PC-3 (cell line): ENCODE measurements at places on chromosomes 1 and 21. TPM values are rescaled to one million over a fixed set of nuclear protein-coding genes. Genes with fewer than 3 reads are reported as not detected.
A peak's percentile ranks its signal among the peaks of the same experiment; 100 is the strongest.

DNA sequence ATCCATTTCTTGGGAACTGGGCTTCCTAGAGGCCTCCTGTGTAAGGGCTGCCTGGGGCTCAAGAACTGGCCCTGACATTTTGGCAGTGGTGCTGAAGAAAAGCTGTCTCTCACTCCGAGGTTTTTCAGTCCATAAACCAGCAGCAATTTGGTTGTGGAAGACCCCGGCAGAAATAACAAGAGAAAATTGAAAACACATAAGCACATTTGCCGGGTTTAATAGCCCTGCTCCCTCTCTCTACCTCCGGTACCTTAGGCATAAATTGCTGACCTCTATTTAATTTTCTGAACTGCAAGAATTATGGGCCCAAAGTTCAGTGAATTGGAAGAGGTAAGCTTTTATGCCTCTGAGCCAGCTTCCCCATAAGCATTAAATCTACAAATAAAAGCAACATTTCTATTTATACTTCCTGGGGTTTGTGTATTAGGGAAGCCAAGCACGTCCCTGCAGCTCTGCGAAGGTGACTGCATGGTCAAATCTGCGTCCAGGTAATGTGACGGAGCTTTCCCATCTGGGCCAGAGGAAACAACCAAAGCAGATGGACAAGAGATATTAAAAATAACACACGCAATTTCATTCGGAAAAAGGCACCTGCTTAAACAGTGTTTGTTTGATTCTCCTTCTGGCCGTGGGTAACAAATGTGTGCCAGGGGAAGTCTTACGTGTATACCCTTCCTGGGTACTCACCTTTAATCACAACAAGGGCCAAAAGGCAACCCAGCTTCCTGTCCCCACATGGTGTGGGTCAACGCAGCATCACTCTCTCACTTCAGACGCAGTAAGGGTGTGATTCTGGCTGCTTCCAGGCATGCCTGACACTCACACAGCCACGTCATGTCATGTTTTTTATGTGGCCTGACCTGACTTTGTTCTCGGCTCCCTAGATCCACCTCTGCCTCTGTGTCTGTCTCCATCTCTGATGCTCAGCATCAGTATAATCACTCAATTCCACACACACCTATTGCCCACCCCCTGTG, 69.2 kb downstream of the PAPPA2 start:
- no peak for DNase-seq
- no peak overlapping the region for H3K4me3 ChIP-seq
- no peaks in the 10 kb centered on the region for H3K4me1 ChIP-seq
- peaks cover 25% of the 10 kb centered on the region for H3K27me3 ChIP-seq
- no peaks in the 10 kb centered on the region for H3K36me3 ChIP-seq

GRCh38 chr1:71857862-71858261, 424.5 kb downstream of the NEGR1 start:
- H3K27ac ChIP-seq: no peak overlapping the region
- DNase-seq: no peak
- H3K4me3 ChIP-seq: no peak overlapping the region

DNA sequence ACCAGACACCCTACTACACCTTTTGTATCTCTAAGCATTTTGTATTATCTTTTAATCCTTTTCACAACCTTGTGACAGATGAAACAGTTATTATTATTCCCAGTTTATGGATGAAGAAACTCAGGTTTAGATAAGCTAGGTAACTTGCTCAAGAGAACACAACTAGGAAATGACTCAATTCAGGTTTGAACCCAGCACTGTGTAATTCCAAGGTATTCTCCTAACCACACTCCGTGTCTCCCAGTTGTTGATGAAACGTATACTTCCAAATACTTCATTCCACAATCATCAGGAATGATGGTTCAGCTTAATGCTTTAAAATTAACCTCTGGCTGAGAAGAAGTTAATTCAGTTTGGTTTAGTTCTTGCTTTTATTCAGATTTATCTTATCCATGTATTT, 51.7 kb upstream of the MRPS6 start:
- H3K27ac ChIP-seq: no peak overlapping the region
- no peak for DNase-seq
- no peak overlapping the region for H3K4me3 ChIP-seq
- peaks cover 7% of the 10 kb centered on the region; the same call in 1 of the 2 replicates for H3K4me1 ChIP-seq
- H3K27me3 ChIP-seq: no peaks in the 10 kb centered on the region

DNA sequence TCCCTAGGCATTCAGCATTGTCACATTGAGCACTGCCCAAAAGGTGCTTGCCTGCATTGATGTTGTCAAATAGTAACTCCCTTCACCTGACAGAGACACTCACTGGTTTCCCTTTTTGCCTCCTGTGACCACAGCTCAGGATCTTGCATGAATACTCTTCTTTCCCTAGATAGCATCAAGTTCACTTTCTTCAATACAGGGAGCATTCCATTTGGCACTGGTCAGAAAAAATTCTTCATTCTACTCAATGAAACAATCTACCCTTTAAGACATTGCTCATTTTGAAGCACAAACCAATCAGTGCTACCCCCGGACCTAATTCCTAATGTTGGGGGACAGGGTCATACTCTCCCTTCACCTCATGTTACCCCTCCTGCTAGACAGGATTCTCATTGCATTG, 319.0 kb upstream of the SNX7 start:
- no peaks in the 10 kb centered on the region for H3K27me3 ChIP-seq
- no peaks in the 10 kb centered on the region for H3K4me1 ChIP-seq
- no peak overlapping the region for H3K4me3 ChIP-seq
- no peak for DNase-seq
- no peaks in the 10 kb centered on the region for H3K36me3 ChIP-seq

- H3K4me1 ChIP-seq: peaks cover 9% of the 10 kb centered on the region
- H3K27me3 ChIP-seq: no peaks in the 10 kb centered on the region
- no peak overlapping the region for H3K27ac ChIP-seq
- no peak for DNase-seq
Measured at GRCh38 chr1:88801575-88802208, 89.7 kb downstream of the GTF2B start.

DNA sequence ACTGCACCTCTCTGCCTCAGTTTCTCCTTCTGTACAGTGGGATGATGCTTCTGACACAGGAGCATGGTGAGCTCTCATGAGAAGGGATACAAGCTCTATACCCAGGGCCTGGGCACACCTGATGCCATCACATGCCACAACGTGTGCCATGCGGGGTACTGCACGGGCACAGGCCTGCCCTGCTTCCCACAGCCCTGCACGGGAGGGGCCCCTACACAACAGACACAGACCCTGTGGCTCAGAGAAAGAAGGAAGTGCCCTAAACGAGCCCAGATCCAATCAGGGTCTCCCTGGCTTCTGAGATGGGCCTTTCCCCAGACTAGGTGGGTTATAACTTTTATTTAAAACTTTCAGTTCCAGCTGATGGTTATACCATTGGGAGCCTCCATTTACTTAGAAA, 24.6 kb downstream of the C2CD2 start:
- 0 out of 2 replicates have a peak, but pooled peaks cover 4% of the 10 kb centered on the region for H3K36me3 ChIP-seq
- DNase-seq: no peak
- no peak overlapping the region for H3K4me3 ChIP-seq
- no peaks in the 10 kb centered on the region for H3K27me3 ChIP-seq

- no peaks in the 10 kb centered on the region for H3K27me3 ChIP-seq
- H3K4me1 ChIP-seq: no peaks in the 10 kb centered on the region; the same call in 1 of the 2 replicates
- peaks cover 7% of the 10 kb centered on the region; the same call in 1 of the 2 replicates for H3K36me3 ChIP-seq
- no peak overlapping the region for H3K4me3 ChIP-seq
- no peak for DNase-seq
Measured at GRCh38 chr1:198861636-198862035, 222.8 kb downstream of the PTPRC start.

DNA sequence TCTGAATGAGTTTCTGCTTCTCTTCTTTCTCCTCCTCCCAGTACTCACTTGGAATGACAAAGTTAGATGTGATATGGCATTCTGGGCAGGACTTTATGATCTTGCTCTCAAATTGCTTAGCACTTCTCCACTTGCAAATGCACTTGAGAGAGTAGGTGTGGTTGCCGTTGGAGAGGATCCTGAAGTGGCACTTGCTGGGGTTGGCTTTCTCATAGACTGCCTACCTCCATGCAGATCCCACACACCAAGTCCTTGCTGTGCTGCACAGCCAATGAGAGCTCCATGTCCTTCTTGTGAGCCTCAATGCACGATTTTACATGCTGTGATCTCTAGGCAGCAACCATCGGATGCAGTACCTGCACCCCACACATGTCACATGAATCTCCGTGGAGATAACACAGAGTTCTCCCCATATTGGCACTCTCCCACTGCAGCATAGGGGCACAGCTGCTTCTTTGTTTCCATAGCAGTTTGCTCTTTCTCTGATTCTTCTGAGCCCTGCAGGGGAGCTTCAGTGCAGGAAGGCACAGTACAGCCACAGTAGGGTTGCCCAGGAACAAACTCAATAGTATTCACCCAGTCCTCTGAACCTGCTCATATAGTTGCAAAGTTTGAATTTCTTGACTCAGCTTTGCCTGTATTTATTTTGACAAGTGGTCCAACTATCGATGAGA, 45.2 kb downstream of the ZNF691 start:
- no peak overlapping the region for H3K27ac ChIP-seq
- no peak overlapping the region for H3K4me3 ChIP-seq
- H3K4me1 ChIP-seq: no peaks in the 10 kb centered on the region
- DNase-seq: no peak

GRCh38 chr1:54542120-54542961, 5.7 kb upstream of the ACOT11 start:
- H3K4me1 ChIP-seq: no peaks in the 10 kb centered on the region
- no peaks in the 10 kb centered on the region for H3K36me3 ChIP-seq
- no peak overlapping the region for H3K27ac ChIP-seq
- H3K27me3 ChIP-seq: peaks cover 4% of the 10 kb centered on the region; the same call in 1 of the 2 replicates

DNA sequence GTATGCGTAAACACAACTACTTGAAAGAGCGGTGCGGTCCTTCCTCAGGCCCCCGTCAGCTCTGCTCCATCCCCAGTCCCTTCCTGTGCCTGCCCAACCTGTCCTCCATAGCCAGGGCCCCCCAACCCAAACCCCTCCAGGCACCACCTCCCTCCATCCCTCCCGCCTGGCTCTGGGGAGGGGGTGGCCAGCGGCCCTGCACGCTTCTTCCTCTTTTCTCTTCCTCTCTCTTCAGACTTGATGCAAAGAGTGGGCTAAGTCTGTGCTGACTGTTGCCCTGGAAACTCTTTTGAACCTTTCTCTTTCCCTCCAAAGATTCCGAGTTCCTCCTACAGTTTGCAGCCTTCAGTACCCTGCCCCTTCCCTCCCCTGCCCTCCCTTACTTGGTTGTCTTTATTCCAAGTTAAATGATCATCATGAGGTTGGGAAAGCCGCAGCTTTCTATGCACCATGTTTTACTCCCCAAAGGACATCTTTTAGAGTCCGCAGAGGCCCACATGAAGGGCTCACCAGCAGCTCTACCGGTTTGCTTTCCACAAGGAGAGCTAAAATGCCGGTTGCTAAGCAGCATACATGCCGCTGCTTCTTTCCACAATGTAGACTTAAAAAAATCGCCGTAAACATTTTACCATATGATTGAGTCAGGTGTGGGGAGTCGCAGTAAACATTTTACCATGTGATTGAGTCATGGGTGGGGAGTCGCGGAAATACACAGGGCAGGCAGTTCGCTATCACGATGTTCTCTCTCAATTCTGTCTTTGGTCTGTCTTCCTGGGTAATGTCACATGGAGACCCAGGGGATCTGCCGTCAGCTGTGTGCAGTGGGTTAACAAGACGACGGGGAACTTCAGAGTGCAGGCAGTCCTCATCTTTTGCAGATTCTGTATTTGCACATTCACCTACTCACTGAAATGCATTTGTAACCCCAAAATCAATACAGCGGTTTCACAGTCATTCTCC, 525.3 kb downstream of the KIF26B start:
- H3K27ac ChIP-seq: no peak overlapping the region
- no peaks in the 10 kb centered on the region for H3K36me3 ChIP-seq
- no peak for DNase-seq
- no peaks in the 10 kb centered on the region for H3K27me3 ChIP-seq
- H3K4me3 ChIP-seq: no peak overlapping the region

DNA sequence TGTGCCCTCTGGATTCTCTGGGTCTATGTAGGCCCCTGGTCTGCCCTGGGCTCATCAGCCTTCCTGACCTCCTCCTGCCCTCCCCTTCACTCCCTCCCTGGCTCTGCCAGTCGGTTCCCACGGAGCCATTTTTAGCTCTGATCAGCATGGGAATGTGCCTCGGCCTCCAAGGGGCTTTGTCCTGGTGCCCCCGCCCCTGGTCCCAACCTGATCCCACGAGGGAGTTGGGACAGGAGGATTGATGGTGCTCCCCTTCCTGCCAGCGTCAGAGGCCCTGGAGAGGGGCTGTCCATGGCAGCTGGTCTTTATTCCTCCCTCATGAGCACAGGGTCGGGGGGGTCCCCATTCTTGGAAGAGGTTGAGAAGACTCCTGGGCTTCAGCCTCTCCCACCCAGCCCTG, 24.9 kb downstream of the ETNK2 start:
- 0 out of 2 replicates have a peak overlapping the region, but pooled peaks have one; percentile 9 for H3K27ac ChIP-seq
- no peak overlapping the region for H3K4me3 ChIP-seq
- H3K27me3 ChIP-seq: no peaks in the 10 kb centered on the region
- H3K36me3 ChIP-seq: peaks cover 37% of the 10 kb centered on the region
- DNase-seq: no peak
- H3K4me1 ChIP-seq: peaks cover 55% of the 10 kb centered on the region

- H3K27ac ChIP-seq: no peak overlapping the region
- H3K4me1 ChIP-seq: no peaks in the 10 kb centered on the region
- no peaks in the 10 kb centered on the region for H3K36me3 ChIP-seq
- no peak overlapping the region for H3K4me3 ChIP-seq
Measured at GRCh38 chr21:42073145-42074099, 2.3 kb downstream of the UMODL1 start.

- DNase-seq: no peak
- H3K36me3 ChIP-seq: no peaks in the 10 kb centered on the region
- H3K4me1 ChIP-seq: no peaks in the 10 kb centered on the region
- peaks cover 50% of the 10 kb centered on the region for H3K27me3 ChIP-seq
Measured at GRCh38 chr1:227459977-227460376, 103.4 kb upstream of the ZNF678 start.

DNA sequence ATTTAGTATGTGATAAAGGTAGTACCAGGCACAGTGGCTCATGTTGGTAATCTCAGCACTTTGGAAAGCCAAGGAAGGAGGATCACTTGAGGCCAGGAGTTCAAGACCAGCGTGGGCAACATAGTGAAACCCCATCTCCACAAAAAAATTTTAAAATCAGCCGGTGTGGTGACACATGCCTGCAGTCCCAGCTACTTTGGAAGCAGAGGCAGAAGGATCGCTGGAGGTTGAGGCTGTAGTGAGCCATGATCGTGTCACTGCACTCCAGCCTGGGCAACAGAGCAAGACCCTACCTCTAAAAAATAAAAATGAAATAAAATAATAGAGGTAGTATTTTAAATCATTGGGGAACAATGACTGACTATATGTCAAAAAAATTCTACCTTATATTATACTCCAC, 17.2 kb downstream of the SASS6 start:
- no peak overlapping the region for H3K4me3 ChIP-seq
- H3K27me3 ChIP-seq: no peaks in the 10 kb centered on the region

GRCh38 chr1:33984906-33985565, 121.2 kb downstream of the HMGB4 start:
- no peaks in the 10 kb centered on the region for H3K4me1 ChIP-seq
- H3K4me3 ChIP-seq: no peak overlapping the region
- H3K27me3 ChIP-seq: no peaks in the 10 kb centered on the region

The CELA3B gene
- not detected in 2 replicates for total RNA-seq

The SLC45A1 gene
- 0.62 and 0.75 TPM in 2 replicates for total RNA-seq

The ERRFI1 gene
- 218 and 227 TPM in 2 replicates for total RNA-seq

The RBM11 gene
- 1.9 and 2.1 TPM in 2 replicates for total RNA-seq

The VAV3 gene
- total RNA-seq: 0.73 and 0.98 TPM in 2 replicates

The PDZK1 gene
- total RNA-seq: 2.3 and 4.2 TPM in 2 replicates

The PRAMEF17 gene
- total RNA-seq: not detected in 2 replicates

The USP25 gene
- total RNA-seq: 28.3 and 54.4 TPM in 2 replicates
